ENCODE measurements at places on chromosomes 6 and 20. TPM values are rescaled to one million over a fixed set of nuclear protein-coding genes. Genes with fewer than 3 reads are reported as not detected.

GRCh38 chr6:12968290-12968689 lies 251.7 kb downstream of the PHACTR1 start:
- DNase-seq: no peak

DNA sequence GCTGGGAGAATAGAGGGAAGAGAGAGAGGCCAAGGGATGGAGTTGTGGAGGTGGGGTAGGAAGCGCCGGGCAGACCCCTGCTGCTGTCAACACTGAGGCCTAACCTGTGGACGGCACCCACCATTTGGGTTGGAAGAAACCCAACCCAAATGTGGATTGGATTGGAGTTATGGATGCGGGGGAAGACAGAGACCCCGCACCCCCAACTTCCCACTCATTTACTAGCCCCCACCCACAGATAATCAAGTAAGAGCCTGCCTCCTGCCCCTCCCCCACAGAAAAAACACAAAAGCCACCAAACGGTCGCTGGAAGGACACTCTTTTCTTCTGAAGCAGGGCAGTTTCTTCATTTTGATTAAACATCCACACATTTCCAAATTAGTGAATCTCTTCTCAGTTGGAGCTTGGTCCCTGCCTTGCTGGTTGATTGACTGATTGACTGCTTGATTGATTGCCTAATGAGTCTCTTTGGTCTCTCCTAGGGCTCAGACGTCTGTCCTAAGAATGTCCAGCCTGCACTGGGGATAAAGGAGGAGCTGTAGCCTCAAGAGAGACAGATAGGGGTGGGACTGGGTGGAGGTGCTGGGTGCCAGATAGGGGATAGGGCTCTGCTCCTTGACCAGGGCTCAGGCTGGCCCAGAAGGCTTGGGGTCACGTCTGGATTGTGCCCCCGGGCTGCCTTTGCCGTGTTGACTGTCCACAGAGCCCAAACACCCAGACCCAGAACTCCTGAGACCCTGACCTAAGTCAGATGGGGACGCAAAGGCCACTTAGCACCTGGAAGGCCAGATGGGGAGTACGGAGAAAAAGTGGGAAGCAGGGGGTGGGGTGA lies 74.9 kb upstream of the FOXP4 start:
- DNase-seq: no peak

DNA sequence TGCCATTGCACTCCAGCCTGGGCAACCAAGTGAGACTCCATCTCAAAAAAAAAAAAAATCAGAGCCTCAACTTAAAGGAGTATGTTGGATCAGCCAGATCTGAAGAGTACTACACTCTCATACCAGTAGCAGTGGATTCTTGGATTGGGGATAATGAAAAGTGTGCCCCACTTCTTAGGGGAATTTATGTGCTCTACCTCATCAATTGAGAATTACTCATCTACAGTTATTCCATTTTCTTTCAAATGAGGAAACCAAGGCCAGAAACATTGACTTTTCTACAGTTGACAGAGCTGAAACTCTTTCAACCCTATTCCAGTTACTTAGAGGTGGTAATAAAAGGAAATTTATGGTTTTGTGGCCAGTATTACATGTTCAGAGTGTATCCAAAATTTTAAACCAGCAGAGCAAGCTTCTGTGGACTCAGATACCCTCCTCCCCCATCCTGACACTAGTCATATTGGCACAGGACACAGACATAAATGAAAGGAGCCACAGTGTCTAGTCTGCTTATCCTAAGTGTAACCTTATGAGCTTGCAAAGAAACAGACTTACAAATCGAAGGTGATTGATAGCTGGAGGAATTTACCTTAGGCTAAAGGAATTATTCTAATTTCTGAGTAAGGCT lies 51.2 kb downstream of the ORC3 start:
- no peak for DNase-seq

- no peak for DNase-seq
Measured at GRCh38 chr20:45211569-45212474, 5.0 kb downstream of the SEMG1 start.

- DNase-seq: no peak
Measured at GRCh38 chr6:89941763-89942497, 47.7 kb downstream of the GJA10 start.

DNA sequence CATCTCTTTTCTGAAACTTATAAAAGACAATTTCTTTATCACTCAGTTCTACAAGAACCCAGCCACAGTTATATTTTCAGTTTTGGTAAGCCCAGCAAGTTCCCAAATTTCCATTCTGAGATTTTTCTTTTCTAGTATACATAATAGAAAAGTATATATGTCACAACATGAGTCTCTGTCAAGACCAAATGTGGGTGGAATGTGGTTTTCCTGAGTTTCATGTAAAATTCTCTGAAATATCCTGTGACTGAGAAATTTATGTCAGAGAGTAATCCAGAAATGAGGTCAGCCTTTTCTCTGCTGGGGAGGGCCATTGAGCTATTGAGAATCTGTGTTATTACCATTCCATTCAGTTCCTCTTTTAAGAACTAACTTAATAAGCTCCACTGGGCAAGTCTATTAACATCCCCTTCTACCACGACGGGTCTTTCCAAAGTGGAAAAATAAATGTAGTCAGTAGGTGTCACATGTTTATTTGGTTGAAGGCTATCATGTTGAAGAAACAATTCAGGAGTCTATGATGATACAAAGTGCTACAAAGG lies 100.7 kb upstream of the HMGN3 start:
- no peak for DNase-seq

DNA sequence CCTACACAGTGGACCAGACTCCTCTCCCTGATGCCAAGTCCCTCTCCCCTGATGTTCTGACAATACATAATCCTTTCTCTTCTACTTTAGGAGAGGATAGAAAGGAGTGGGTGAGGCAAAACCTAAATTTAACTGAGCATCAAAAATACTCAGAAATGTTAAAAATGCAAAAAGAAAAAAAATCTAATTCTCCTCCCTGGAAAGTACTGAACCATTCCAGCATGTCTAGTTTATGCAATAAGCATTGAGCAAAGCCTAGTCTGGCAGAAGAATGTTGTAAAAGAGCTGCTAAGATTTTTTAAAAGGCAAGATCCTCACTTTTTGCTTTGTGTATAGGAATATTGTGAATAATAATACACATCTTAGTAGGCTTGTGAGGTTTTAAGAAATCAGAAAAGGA lies 116.6 kb upstream of the STXBP5 start:
- no peak for DNase-seq

DNA sequence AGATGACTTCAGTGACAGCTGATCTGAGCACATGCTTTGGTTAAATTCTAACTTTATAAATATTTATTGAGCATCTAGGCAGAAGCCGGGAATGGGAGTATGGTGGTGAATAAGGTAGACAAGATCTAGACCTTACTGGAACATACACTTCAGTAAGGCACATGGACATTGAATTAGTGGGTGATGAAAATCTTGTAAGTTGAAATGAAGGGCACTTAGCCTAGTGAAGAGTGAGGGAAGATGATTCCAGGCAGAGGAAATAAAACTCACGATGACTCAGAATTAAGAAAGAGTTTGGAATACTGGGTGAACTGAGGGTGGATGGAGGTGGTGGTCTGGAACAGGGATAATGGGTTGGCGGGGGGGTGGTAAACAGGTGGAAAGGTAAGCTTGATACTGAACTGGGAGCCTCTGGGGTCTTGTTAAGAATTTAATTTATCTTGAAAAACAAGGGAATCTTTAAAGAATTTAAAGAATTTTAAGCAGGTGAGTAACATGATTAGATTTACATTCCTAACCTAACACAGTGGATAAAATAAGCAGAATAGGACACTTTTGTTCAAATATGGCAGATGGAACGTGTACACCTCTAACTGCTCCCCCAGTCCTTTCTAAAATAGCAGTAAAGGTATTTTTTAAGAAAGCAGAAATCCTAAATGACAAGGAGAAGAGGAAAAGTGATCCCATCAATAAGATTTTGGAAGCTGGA lies 75.2 kb upstream of the ARHGAP18 start:
- DNase-seq: no peak

DNA sequence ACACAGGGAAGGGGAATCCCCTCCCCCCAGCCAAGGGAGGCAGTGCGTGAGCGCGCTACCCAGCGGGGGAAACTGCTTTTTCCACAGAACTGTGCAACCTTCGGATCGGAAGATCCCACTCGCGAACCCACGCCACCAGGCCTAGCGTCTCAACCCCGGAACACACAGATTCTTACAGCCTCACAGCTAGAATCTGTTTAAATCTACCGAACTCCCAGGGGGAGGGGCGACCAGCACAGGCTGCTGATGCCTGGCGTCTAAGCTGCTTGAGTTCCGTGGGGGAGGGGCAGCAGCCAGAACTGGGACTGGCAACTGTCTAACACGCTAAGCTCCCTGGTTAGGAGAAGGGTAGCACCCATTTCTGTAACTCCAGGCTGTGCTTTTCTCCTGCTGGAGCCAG lies 217.3 kb upstream of the TENT5A start:
- DNase-seq: no peak

GRCh38 chr6:118618676-118619377 lies 32.6 kb downstream of the CEP85L start:
- DNase-seq: peak; percentile 63

DNA sequence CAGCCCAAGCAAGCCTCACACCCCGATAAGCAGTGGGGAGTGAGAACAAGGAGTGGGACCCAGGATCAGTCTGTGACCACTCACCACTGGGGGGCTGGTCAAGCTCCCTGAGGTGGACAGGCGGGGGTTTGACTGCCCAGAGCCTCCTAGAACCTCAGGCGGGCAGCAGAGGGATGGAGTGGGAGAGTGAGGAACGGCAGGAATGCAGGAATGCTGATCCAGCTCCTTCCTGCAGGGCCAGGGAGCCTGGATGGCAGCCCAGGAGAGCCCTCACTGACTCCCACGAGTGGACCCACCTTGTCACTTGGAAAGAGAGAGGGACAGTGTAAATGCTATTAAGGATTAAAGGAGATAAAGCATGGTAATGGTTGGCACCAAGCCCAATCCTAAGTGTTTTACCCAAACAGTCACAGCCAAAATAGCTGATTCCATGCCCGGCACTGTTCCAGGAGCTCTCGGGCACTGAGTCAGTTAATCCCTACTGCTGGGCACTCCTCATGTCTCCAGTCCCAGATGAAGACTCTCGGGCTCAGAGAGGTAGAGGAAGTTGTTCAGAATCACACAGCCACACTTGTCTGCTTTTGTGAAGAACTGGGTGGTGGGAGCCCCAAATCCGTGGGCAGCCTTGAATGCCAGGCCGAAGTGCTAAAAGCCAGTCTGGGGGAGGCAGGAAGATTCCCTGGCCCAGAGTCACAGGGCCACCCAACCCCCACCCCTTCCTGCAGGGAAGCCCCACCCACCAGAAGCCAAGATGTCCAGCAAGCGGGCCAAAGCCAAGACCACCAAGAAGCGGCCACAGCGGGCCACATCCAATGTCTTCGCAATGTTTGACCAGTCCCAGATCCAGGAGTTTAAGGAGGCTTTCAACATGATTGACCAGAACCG lies 3.1 kb downstream of the MYL9 start:
- peak; percentile 67 for DNase-seq

DNA sequence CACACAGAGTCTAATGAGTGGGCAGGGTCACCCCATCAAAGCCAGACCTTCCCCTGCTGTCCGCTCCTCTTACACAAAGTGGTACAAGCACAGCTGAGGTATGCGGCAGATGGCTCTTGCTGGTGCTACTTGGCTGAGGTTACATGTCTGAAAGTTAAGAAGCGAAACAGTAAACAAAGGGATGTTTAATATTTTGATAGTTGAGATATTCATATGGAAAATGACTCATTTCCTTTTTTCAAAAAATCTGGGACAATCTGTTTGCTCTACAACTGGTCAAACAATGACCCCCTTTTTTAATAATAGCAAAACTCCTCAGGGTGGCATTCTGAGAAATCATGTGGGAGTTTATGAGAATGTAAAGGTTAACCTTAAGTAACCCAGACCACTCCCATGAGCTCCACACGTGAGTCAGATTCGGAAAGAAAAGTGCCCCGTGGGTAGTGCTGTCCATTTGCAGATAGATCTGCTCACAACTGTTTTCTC lies 245.3 kb downstream of the TBXT start:
- no peak for DNase-seq

DNA sequence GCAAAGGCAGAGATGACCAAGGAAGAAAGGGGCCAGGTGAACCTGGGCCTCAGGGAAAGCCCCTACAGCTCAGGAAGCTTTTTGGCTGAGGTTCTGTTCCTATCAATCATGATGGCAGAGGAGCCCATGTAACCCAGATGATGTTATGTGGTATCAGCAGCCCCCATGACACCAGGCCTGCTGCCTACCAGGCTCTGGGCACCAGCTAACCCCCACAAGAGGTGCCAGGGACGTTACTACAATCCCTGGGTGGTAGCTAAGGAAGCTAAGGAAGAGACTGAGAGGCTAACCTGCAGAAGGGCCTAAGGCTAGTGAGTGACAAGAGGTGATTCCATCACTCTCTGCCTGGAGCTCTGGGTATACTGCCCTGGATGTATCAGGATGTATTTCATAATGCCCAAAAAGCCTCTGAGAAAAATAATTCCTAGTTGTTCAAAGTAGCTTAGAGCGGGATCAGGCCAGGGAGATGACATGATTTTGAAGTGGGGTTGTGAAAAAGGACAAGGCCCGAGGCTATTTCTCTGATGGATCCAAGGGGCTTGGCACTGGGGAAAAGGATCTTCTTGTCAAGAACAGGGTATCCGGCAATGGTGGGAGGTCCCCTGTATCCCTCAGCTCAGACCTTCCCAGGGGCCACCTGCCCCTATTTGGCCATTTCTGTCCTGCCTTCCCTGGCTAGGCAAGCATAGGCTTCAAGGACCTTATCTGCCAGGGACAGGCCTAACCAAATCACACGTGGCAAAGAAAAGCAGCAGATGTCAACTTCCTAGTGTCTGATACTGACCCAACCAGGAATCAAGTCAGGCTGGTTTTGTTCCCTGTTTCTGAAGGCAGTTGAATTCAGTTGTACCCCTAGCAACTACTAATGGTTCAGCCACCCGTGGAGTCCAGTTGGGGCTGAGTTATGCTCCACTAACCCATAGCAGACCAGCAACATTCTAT lies 41.3 kb downstream of the PANK2 start:
- DNase-seq: no peak

DNA sequence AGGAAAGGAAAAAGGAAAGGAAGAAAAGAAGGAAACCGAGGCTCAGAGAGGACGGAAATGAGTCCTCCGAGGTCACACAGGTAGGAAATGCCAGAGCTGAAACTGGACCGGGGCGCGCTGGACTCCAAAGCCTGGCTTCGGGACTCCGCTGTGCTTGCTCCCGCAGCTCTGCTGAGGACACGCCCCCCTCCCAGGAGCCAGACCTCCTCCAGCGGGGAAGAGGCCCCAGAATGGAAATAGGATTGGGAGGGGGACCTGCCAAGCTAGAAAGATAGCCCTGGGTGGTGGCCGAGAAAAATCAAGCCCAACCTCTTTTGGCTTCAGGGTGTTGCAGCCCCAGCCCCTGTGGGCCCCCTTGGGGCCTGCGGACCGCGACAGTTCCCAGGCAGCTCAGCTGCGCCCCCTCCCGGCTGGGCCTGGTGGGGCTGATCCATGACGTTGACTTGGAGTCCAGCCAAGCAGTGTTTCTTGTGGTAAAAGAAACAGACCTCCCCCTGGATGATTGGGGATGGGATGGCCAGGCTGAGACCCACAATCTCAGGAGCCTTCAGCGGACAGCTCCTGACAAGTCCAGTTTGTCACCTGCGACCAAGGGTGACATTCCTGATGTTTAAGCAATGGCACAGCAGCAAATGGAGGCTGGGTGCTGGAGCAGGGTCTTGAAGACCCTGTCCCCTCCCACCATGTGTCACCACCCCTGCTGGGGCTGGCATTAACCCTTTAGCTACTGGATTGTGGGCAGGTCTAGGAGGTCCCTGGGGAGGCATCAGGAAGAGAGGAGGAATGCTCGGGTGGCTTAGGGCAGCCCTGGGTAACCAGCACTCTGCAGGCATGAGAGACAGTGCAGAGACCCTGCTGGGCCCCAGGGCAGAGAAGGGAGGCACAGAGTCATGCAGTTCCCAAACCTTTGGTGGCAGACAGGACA lies 55.4 kb downstream of the RIPOR3 start:
- DNase-seq: peak; percentile 91

LMBRD1 gene
- 46.3 TPM for total RNA-seq

MUCL3 gene
- total RNA-seq: not detected

ANKRD6 gene
- total RNA-seq: 22.8 TPM

EDN3 gene
- not detected for total RNA-seq

All from right cardiac atrium (tissue), 5 donors.